ENCODE measurements at places on chromosomes 7 and 10. TPM values are rescaled to one million over a fixed set of nuclear protein-coding genes. Genes with fewer than 3 reads are reported as not detected.

DNA sequence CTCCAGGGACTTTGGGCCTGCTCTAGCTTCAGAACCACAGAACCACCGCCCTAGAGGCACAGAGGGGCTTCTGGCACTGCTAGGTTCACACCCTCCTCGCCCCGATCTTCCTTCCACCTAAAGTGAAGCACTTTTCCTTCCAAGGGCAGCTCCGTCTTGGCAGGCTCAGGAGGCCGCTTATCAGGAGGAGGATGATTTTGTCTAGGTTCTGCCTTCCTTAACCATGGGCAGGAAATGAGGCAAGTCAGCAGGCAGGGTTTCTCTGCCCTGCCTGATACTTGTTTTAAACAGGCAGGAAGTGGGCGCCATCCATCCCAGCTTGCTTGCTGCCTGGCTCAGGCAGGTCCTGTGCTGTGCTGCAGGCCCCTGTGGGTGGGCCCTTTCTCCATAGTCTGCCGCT lies 8.3 kb upstream of the ATP6V0E2 start:
- DNase-seq = no peak

The CFAP46 gene
- 3.1 TPM for total RNA-seq

GRCh38 chr10:44978570-44979280 lies at the start of gene DEPP1:
Gene DEPP1, minus strand, starts transcription at chr10:44978809. Its CDS starts 779 bp downstream, at chr10:44978030.
- peak; percentile 93 for DNase-seq

DNA sequence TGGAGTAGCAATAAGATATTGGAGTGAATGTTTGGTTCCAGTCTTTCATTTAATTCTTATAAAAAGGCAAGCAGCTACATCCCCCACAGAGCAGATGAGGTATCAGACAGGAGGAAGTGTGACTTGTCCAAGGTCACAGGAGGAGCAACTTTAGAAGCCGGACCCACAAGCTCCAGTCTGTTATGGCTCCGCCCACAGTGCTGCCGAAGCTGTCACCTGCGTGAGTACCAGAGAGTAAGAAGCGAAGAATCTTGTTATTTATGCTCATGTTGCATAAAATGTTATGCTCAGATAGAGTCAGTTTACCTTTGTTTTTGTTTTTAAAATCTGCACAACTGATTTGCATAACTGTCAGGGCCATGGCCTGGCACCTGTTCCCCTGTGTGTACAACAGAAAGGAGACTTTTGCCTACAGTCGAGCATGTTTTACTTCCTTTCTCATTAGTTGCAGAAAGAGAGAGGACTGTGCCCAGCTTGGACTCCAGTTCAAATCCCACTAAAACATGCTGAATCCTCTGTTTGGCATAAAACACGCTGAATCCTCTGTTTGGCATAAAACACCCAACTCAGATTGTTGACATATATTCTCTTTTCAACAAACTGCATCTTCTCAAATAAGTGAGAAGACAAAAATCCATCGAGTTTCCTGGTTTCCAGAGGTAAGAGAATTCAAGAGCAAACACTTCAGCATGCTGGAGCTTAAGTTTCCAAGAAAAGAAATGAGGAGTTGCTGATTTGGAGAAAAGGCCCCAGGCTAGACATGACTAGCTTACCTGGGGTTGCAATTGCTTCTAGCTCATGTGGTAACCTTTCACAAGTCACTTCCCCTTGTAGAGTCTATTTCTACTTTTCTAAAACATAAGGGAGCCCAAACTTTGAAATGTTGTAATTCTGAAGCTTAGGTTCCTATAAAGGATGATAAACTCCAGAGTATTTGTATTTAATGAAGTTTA lies 409.8 kb upstream of the ZMIZ1 start:
- DNase-seq = no peak

The MRPL32 gene
- 93.6 TPM for total RNA-seq

DNA sequence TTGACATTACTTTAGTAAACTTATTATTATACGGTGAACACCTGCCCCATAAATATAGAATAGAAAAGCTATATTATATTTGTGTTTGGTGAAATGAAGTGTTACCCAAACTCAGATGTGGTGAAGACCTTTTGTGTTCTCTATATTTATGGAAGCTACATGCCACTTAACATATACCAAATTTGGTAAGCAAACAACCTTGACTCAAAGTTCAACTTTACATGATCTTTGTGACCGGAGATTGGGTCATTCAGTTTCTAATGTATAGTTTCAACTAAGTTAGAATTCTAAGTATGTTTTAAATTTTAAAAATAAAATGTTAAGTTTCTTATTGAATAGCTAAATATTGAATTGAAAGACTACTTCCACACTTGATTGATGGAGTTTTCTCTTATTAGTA lies 288.6 kb upstream of the SEMA3D start:
- DNase-seq = no peak

The TBC1D12 gene
- total RNA-seq = 4.1 TPM

The CRYGN gene
- total RNA-seq = 0.59 TPM

DNA sequence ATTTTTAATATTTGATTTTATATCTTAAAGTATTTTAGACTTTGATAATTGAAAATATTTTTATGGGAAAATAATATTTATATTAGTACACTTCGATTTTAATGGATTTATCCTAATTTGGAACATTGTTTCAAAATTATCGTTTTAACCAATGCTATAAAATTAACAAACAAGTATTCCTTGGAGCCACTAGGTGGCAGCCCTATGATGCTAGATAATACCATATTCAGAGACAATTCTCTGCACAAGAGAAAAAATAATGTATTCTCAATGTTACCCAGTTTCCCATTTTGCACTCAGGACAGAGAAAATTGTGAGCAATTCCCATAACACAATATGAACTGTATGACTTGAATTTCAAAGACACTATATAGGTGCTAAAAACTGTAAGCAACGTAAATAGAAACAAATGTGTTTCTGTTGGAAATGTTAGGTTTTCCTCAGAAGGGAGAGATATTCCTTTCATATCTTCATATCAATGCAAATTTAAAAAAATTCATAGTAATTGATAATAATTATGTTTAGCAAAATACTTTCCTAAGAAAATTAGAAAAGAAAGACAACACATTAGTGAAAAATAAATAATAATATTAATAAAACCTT lies 237.8 kb downstream of the SEMA3E start:
- DNase-seq = peak; percentile 78

DNA sequence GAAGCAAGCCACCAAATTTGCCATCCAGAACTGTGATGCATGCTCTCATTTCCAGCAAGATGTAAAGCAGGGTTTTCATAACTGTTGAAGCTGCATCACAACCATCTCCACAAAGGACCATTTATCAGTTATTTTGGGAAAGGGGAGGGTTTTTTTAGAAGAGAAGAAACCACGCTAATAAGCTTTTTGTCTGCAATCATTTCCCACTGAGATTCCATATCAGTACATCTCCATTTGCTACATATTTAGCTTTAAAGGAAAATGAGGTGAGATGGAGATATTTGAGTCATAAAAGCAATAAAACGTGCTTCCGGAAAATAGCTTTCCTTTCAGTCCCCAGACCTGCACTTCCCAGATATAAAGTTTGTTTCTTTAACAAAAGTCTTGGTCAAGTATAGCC lies 258.2 kb downstream of the FRMD4A start:
- no peak for DNase-seq

The TNRC18 gene
- total RNA-seq = 6.9 TPM

The IDI2 gene
- total RNA-seq = not detected

GRCh38 chr10:103931603-103932002 lies 13.6 kb upstream of the STN1 start:
- no peak for DNase-seq

The C7orf57 gene
- total RNA-seq = 0.42 TPM

DNA sequence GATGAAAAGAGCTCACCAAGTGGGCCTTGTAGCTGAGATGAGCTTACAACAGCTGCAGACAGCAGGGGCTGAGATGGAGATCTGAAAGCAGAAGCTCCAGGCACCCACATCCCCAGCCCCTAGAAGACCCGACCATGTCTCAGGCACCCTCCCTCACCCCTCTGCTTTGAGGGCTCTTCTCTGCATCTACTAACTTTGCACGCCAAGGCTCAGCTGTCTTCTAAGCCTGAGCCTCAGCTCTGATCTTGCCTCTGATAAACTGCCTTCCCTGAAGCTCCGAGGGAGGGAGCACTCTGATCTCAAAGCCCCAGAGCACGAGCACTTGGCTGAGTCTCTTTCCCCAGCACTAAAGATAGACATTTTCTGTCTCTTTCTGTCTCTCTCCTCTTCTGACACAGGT lies 42.0 kb downstream of the ANXA8 start:
- DNase-seq = no peak

Measured in GM23338 (cell line).